ENCODE measurements at places on chromosomes 1 and 21.

GRCh38 chr1:113760102-113761080 lies 1.1 kb upstream of the PHTF1 start:
- no peak for DNase-seq

DNA sequence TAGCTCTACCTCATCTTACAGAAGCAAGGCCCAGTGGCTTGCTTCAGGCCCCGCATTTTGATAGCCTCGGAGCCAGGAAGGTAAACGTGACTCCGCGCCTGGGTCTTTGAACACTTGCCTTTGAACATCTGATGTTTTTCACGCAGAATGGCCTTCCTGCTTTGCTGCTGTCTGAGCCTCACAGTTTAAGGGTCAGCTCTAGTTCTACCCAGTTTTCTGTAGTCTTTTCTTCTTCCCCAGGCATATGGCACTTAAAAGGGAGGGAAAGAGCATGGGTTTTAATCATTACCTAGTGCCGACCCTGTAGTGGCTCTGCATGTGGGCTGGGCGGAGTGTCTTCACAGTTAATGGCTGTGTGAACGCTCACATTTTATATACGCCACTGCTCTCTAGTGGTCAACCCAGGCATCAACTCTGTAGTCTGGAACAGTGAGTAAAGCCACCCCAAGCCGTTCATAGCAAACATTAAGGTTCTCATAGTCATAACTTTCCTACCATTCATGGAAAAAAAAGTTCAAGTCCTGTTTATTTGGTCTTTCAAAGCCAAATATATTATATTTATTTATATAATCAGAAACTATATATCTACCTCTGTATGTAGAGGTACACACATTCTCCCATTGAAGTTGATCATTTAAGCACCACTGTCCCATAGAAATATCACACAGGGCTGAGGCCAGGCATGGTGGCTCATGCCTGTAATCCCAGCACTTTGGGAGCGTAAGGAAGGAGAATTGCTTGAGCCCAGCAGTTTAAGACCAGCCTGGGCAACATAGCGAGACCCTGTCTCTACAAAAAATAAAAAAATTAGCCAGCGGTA lies 78.1 kb downstream of the IER5 start:
- DNase-seq = peak; percentile 93

DNA sequence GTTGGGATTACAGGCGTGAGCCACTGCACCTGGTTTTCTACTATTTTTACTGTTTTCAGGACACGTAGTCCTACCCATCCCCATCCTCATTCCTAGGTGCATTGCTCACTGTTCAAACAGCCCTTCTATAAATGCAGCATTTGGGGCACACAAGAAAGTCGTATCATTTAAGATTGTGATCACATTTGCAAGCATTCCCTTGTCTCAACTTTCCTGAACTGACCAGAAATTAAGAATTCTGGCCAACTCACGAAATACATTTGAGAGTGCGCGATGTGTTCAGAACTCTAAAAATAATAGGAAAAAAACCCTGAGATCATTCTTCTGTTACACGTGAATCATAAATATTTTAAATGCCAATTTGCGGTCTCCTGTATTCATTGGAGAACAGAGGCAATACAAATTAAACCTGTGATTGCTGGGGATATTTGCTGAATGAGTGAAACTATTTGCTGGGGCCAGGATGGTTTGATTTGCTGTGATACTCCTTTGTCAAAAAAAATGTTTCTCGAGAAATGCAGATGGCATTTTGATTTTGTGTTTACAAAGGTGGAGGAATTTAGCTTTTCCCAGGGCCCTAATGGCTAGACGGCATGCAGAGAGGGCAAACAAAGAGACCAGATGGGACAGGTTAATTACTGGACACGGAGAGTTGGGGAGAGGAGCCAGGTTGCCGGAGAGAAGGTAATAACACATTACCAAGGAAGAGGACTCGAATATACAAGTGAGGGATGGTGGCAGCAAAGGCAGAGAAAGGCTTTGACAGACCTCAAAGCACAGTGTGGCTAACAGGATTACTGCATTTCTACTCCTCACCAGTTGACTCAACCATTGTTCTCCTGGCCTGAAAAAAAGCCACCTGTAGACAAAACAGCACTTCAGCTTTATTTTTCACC lies 38.4 kb downstream of the STPG1 start:
- DNase-seq = no peak

DNA sequence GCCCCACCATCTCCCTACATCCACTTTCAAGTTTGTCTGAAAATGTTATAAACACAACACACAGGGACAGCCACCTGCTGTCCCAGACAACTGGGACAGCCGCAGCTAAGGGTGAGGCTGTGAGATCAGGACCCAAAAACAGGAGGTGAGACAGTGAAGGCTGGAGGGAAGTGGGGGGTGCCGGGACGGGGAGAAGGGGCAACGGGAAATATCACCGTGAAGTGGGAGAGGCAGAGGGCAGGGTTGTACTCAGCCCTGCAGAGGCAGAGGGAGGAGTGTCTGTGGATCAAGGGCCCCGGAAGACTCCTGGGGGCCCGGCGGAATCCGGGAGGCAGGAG lies 114.4 kb downstream of the CASZ1 start:
- DNase-seq = no peak

DNA sequence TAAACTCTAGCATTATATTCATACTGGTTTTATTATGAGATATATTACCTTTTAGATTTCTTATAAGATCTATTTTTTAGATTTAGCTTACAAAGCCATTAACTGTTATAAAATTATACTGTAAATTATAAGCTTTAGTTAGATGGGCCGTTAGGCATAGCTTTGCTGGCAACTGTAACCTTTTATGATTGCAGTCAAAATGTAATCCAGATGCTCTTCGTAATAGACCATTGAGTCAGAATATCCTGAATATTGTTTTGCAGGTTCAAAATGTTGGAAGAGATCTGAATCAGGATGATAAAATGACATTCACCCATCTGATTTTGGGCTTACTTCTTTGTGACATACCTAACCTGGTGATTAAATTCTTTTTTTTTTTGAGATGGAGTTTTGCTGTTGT lies 20.9 kb downstream of the ITSN1 start:
- DNase-seq = no peak

DNA sequence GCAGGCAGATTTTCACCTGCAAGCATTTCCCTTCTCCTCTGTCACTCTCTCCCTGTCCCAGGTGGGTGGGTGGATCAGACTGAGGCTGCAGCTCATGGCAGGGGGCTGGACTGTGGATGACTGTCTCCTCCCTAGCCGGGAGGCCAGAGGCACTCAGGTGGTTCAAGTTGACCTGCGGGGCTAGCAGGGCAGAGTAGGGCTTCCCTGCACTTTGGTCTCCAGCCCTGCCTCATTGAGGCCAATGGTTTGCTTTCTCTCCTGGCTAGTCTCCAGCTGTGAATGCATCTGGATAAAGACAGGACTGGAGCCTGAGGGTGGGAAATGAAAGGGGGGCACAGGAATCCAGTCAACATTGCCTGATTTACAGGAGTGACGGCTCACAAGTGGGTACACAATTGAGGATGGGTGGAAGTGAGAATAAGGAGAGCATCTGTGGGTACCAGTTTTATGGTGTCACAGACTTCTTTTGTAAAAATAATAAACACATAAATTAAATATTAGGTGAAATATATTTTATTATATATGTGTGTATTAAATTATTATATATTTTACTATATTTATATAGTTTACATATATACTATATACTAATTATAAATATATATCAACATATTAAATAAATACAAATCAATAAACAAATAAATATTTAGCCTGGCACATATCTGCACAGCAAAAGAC lies 25.6 kb downstream of the RUNX1 start:
- no peak for DNase-seq

DNA sequence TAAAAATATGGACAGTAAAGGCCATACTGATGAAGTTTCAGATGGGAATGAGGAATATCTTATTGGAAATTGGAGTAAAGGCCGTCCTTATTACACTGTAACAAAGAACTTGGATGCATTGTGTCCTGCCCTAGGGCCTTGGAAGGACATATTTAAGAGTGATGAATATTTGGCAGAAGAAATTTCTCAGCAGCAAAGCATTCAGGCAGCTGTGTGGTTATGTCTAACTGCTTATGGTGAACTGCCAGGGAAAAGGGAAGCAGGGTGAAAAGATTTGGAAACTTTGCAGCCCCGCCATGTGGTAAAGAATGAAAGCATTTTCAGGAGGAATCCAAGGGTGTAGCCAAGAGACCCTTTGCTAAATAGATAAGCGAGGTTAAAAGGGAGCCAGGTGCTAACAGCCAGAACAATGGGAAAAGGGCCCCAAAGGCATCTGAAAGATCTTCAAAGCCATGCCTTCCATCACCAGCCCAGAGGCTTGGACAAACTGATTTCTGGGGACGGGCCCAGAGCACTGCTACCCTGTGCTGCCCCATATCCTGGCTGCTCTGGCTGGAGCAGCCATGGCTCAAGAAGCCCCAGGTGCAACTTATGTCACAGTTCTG lies 200.0 kb downstream of the PTPRU start:
- DNase-seq = no peak

- DNase-seq = peak; percentile 53
Observed at GRCh38 chr1:24641646-24642151, 1.4 kb upstream of the SRRM1 start.

- DNase-seq = no peak
Observed at GRCh38 chr1:45934947-45935346, 131.5 kb downstream of the MAST2 start.

- no peak for DNase-seq
Observed at GRCh38 chr1:240074908-240075307, 16.8 kb upstream of the FMN2 start.

GRCh38 chr1:112935461-112936111 lies 20.4 kb downstream of the SLC16A1 start:
- DNase-seq = no peak

GRCh38 chr21:37230632-37231248 lies 36.4 kb downstream of the VPS26C start:
- DNase-seq = peak; percentile 69

- no peak for DNase-seq
Observed at GRCh38 chr1:77303387-77303786, 21.6 kb downstream of the AK5 start.

DNA sequence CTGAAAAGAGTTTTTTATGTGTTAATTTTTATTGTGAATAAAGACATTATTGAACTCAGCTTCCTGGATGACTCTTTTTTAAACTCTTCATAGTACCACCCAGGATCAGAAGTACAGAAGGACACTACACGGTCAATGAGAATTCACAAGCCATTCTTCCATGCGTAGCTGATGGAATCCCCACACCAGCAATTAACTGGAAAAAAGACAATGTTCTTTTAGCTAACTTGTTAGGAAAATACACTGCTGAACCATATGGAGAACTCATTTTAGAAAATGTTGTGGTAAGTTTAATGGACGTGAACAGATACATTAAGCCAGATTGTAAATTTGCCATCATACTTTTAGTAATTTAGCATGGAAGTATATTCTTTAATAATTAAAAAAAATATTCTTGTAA lies 249.5 kb downstream of the TPR start:
- DNase-seq = no peak

GRCh38 chr1:112399456-112399855 lies 3.4 kb downstream of the CTTNBP2NL start:
- no peak for DNase-seq

DNA sequence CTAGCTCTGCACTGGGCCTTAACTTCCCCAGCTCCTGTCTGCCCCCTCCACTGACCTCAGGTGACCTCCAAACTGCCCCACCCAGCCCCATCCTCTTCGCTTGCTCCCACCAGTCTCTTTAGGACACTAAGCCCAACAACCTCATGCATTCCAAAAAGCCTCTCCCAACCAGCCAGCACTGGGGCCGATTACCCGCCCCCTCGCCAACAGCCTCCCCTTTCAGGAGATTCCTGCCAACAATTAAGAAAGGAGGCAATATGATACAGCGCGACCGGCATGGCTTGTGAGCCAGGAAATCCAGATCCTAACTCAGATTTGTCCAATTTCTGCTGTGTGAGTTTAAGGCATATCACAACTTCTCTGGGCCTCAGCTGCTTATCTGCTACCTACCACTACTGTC lies 14.7 kb downstream of the KANK4 start:
- no peak for DNase-seq

DNA sequence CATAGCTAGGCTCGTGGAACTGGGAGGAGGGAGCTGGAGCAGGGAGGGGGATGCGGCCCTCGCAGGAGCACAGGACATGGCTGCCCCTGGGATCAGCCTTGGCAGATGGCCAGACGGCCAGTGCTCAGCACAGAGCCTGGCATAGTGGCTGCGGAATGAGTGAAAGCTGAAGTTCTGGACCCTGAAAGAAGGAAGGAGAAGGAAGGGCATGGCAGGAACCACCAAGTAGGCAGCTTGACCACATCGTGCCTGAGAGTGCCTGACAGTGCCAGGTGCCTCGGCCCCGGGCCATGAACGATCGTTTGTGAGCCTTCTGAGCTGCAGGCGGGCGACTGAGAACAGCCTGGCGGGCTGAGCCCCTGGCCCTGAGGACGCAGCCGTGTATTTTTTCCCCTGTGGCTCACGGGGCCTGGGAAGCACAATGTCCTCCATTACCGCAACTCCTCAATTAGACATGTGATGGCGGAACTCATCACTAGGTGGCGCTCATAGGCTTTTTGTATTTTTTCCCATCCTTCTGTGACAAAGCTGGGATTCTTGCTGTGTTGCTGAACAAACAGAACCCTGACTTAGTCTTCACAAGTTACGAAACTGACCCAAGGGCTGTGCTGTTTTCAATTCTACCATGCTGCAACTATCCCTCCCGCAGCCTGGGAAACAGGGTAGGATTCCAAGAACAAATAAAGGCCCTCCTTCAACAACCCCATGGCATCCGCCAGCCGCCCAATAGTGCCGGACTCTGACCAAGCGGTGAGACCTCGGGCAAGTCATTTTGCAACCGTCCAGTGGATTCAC lies 29.9 kb upstream of the TMEM61 start:
- peak; percentile 89 for DNase-seq

- DNase-seq = no peak
Observed at GRCh38 chr1:153866045-153866850, 56.5 kb downstream of the GATAD2B start.

- no peak for DNase-seq
Observed at GRCh38 chr1:61247051-61247825, 164.9 kb downstream of the NFIA start.

DNA sequence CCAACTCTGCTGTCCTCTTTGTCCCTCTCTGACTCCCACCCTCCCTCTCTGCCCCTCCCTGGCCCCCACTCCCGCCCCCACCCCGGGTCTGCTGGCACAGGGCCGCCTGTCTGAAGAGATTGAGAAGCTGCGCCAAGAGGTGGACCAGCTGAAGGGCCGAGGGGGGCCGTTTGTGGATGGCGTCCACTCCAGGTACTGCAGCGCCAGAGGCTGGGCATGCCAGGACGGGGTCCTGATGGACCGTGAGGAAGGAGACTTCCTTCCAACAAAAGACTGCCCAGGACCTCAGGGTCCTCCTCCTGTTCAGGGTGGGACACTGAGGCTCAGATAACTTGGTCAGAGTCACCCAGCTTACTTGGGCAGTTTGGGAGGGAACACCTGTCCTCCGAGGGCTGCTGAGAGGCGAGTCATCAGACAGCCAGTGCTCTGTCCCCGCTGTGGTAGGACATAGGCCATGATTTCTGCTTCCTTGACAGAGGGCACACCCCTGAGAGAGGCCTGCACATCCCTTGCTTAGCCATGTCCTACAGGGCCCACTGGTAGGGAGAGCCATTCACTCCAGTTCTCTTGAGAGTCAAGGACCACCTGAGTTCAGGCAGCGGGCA lies 23.4 kb downstream of the PPFIA4 start:
- no peak for DNase-seq

GRCh38 chr1:228009116-228009827 lies 2.5 kb downstream of the WNT3A start:
- no peak for DNase-seq

All from NCI-H1417 (cell line).